ENCODE measurements at places on chromosomes 5 and 9.

DNA sequence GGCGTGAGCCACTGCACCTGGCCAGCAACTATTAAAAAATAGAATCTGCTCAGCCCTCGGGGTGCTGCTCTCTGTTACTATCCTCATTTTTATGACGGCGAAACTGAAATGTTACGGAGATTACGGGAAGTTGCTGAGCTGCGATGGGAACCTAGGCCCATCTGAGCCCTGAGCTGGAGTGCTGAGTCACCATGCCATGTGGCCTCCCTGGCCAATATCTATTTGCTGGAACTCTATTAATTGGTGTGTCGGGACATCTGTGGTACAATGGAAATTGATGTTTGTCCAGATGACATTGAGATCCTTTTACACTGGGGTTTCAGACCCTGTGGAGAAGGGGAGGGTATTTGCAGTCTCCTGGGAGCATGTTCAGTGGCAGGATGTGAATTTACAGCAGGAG lies 8.1 kb downstream of the PRDM12 start:
- DNase-seq, result no peak

GRCh38 chr5:138574744-138575193 lies 432 bp downstream of the HSPA9 start:
- no peak for DNase-seq

DNA sequence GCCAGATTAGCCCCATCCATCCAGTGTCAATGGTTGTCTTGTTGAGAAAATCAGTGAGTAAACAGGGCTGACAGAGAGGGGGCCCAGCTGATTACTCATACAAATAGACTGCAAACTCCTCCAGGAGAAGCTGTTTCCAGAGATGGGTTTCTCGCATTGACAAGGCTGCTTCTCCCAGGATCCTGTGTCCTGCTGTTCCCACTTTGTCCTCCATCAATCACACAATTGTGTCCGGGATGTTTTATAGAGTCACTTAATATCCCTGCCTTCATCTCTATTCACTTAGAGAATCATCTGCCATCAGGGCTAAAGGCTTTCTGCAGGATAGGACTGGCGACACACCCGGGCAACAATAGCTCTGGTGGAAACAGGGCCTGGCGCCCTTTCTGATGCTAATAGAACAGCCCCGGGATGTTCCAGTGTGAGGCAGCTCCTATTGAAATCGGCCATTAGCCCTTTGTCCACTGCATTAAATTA lies 71.7 kb upstream of the TBCA start:
- no peak for DNase-seq

DNA sequence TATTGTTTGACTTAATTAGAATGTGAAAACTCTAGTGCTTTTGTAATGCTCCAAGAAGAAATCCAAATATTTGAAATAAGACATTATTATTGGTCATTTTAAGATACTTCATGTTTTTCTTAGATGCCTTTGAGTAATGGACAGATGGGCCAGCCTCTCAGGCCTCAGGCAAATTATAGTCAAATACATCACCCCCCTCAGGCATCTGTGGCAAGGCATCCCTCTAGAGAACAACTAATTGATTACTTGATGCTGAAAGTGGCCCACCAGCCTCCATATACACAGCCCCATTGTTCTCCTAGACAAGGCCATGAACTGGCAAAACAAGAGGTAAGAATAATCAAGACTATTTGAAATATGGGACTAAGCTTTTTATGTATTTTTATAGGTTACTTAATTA lies 69.2 kb upstream of the SREK1 start:
- no peak for DNase-seq

- DNase-seq, result no peak
Measured at GRCh38 chr5:124056326-124056990, 544.5 kb downstream of the CSNK1G3 start.
